Pulmonary artery endothelial cell (primary cell): ENCODE measurements at places on chromosomes 5 and 9. TPM values are rescaled to one million over a fixed set of nuclear protein-coding genes. Genes with fewer than 3 reads are reported as not detected.

SPZ1 gene
- not detected in 2 replicates for total RNA-seq

TMEM215 gene
- total RNA-seq: under 0.01 and 0.18 TPM in 2 replicates

KCNIP1 gene
- total RNA-seq: not detected in 2 replicates

GNA14 gene
- total RNA-seq: 3.2 and 12.6 TPM in 2 replicates

SH3PXD2B gene
- total RNA-seq: 19.4 and 25.9 TPM in 2 replicates

WNK2 gene
- not detected in 2 replicates for total RNA-seq
